Stimulated activated CD4-positive, alpha-beta T cell treated with anti-CD3 and anti-CD28 coated beads, Interleukin-1b, Interleukin-23, amount 100 ng/mL, for 1 hour (primary cell): ENCODE measurements at places on chromosomes 2 and 18.

GRCh38 chr2:99187011-99187410 is 6.0 kb downstream of the MRPL30 start:
- DNase-seq: no peak

GRCh38 chr2:126890136-126890510 is 8.6 kb upstream of the TEX51 start:
- no peak for DNase-seq

GRCh38 chr18:74897971-74898657 is 300.4 kb downstream of the ZNF407 start:
- no peak for DNase-seq

GRCh38 chr18:57352271-57352701 is at the start of gene ST8SIA3:
Gene ST8SIA3 (plus strand): TSS chr18:57352557. CDS start chr18:57352847, 290 bp downstream.
- no peak for DNase-seq

DNA sequence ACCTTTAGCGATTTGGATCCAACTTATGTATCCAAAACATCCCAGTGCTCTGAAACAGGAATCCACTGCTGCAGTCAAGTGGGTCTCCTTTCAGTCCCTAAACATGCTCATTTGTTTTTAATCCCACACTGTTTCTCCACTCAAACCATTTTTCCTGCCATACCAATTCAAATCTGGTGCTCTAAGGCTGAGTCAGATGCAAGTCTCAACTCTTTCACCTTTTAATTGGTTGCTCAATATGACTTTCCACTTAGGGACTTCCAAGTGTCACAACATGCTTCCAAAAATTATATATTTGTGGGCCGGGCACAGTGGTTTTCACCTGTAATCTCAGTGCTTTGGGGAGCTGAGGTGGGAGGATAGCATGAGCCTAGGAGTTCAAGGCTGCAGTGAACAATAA is 113.4 kb upstream of the TANK start:
- DNase-seq: no peak

DNA sequence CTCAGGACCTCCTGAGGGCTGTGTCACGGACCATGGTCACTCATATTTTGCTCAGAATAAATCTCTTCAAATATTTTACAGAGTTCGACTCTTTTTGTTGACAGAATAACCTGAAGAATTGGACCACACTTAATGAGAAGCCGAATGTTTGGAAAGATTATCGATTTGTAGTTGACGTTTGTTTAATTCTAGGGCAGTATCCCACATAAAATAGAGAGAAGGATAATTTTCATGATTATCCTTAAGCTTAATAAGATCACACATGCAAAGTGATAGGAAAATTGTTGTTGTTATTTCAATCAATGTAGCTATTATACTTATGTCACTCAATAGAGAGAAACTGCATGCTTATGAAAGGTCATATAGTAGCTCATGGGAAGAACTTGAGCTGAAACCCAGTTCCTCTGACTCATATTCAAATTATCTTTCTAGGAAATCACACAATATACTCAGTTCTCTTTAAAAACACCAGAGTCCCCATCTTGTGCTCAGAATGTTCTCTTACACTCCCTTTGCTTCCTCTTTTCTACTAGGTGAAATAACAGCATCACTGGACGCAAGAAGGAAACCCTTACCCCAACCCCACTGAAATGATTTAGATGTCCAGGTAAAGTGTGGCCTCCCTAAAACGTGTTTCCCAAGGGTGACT is 982.1 kb downstream of the TSN start:
- no peak for DNase-seq

- DNase-seq: no peak
Observed at GRCh38 chr2:1157107-1157506, 206.5 kb downstream of the SNTG2 start.

DNA sequence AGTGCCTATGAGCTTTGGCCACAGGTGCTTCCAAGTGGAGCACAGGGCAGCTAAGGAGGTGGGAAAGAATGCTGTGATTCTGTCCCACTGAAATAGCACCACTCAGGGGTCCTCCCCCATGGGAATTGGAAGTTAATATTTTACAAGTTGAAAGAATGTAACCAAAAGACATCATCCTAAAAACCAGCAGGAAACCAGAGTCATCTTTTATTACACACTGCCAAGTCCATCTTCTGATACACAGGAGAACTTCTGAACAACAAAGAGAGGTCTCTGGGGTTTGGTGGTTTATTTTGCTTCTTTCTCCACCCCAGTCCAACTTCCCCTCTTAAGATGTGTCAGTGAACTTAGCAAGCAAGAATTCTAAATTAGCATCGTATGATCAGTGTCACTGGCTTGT is 47.7 kb downstream of the COLEC12 start:
- DNase-seq: no peak

GRCh38 chr2:64692401-64692800 is 38.7 kb upstream of the SERTAD2 start:
- no peak for DNase-seq

DNA sequence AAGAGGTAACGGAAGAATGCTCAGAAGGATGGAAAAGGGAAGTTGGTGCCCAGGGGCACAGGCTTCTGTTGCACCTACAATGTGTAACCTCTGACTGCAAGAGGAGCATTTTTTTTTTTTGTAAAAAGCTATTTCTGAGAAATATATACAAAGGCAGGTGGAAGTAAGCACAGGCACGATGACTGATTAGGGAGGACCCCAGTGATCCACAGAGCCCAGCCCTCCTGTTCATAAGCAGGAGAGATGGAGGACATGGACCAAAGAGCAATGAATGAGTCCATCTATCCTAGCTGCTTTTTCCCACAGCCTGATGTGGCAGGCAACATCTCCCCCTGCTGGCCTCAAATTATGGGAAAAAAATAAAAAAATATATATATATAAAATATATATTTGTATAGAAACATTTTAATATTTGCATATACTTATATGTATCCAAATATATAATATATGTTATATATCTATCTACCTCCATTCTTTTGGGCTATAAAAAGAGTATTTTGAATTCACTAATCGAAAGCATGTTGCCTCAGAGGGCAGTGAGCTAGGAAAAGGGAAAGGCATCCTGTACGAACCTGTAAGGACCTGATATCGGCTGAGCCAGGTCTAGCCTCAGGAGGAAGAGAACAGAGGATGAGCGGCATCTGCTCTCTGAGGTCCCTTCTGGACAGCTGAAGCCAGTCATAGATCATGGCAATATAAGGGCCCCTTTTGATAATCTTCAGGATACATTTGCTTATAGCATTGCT is 166.0 kb upstream of the STK17B start:
- peak; percentile 8 for DNase-seq

DNA sequence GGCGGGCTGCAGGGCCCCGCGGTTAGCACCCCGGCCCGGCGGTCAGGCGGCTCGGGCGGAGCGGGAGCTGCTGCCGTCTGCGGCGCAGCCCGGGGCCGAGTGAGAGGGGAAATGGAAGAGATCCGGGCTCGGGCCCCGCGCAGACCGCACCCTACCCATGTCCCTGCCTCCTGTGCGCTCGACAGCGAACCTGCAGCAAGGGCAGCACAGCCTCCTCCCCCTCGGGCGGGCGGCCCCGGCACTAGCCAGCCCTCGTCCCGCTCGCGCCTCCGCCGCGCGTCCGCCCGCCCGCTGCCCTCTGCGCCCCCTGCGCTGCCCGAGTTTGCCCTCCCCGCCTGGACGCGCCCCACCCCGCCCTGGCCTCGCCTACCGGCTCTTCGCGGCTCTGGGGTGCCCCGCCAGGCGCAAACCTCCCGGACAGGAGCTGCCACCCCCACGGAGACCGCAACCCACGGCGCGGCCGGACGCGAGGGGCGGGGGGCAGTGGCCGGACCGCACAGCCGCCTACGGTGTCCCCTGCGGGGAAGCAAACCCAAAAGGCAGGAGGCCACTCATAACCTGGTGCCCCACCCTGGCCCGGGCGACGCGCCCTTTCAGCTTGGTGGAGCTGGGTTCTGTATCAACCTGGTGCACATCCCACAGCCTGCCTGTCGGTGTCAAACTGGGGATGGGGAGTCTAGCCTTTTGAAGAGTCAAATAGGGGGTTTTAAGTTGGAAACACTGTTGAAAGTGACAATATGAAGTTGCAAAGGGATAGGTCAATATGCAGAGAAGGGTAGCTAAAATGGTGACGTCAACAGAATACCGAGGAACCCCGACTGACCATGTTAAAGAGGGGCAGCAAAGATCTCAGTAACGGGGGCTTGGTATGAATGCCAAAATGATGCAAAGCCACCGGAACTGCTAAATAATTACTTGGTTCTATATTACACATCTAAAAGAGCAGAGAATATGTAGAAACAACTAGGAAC is at the start of gene IHH:
IHH (minus strand) TSS at position 101 of the 971 bp plus-strand sequence. CDS start 454 bp downstream, outside the sequence.
- no peak for DNase-seq

DNA sequence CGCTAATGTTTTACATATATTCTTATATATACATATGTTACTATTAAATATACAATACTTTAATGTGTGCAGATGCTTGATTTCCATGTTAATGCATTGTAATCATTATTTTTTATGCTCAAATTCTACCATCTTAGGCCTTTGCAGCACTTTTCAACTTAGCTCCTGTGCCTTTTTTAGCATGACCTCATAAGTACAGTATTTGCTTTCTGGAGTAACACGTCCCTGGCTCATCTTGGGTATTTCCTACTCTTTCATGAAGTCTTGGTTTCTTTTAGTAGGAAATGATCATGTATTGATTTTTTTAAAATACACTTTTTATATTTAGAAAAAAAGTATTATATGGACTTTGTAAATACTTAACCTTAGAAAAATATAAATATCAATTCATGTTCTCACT is 36.5 kb downstream of the CAB39 start:
- DNase-seq: no peak

DNA sequence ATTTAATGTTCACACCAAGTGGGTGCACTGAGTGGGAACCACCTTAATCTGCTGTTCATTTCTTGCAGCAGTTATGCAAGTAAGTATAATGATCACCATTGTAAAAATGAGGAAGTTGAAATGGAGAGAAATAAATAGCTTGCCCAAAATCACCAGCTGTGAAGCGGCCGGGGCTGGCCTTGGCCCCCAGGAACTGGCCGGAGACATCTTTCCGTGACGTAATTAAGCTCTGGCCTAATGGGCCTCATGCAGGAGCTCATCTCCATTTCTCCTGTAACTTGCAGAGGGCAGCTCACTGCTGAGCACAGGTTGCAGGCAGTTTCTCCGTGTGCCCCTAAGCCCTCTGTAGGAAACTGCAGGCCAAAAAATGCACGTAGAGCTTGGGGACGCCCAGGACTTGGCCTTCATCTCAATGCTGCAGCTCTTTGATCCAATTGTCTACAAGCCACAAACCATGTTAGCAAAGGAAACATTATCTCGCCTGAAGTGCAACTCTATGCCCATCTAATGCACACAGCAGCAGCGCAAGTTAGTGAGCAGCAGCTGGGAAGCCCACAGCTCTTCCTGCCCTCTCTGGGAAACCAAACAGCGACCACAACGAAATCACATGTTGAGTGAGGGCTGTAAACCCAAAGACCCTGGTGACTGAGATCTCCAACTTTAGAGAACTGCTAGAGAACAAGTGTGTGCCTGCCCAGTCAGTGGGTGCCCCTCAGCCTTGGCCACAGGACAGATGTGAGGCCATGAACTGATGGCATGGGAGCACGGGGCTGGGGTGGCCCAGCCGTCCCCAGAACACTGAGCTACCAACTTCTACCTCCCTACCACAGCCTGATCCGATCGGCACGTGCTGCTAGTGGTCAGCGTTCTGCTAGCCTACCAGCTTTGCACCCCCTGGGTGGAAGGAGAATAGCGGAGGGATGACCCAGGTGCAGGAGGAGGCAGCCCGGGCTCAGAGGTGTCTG is 28.8 kb downstream of the APCDD1 start:
- DNase-seq: no peak
